Hematopoietic multipotent progenitor cell treated with erythropoietin and hydrocortisone succinate and interleukin-3 and kit ligand, for 15 days (in vitro differentiated cells): ENCODE measurements at places on chromosomes 1 and 21.

DNA sequence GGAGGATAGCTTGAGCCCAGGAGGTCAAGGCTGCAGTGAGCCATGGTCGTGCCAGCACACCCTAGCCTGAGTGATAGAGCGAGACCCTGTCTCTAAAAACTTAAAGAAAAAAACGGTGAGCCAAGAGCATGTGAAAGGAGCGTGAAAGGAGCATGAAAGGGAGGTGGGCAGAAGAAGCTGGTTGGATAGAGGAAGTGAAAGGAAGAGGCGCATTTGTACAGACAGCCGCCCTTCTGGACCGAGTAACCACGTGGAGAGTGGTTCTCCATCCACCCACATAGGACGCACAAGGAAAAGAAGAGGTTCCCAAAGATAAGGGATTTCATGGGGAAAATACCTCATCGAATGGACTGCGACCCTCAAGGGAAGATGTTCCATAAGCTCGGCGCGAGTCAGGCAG lies 60.4 kb upstream of the IFNAR2 start:
- no peak for DNase-seq

DNA sequence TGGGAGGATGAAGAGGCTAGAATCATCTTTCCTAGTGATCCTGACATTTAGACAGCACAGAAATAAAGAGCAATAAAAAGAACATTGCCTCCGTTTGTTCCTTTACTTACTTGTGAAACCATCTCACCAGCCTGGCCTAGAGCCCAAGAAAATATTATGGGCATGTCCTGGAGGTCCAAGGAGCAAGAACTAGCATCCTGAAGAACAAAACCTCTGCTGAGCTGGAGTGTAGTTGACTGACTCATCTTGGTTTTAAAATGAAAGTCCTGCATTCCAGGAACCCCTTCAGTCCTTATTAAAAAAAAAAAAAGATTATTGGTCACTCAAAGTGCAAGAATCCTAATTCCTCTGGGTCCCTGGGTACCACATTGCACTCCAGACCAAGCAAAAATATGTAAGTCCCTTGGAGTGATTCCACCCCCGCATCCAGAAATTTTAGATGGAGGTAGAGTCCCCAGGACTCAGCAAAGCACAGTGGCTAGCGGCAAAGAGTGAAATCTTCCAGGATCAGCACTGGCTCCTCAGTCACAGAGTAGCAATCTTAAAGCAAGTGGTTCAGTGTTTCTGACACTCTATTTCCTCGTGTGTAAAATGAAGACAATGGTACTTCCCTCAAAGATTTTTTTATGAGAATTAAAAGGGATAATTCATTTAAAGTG lies 7.0 kb downstream of the SMCP start:
- no peak for DNase-seq

GRCh38 chr1:230610589-230610988 lies 31.7 kb upstream of the COG2 start:
- no peak for DNase-seq

DNA sequence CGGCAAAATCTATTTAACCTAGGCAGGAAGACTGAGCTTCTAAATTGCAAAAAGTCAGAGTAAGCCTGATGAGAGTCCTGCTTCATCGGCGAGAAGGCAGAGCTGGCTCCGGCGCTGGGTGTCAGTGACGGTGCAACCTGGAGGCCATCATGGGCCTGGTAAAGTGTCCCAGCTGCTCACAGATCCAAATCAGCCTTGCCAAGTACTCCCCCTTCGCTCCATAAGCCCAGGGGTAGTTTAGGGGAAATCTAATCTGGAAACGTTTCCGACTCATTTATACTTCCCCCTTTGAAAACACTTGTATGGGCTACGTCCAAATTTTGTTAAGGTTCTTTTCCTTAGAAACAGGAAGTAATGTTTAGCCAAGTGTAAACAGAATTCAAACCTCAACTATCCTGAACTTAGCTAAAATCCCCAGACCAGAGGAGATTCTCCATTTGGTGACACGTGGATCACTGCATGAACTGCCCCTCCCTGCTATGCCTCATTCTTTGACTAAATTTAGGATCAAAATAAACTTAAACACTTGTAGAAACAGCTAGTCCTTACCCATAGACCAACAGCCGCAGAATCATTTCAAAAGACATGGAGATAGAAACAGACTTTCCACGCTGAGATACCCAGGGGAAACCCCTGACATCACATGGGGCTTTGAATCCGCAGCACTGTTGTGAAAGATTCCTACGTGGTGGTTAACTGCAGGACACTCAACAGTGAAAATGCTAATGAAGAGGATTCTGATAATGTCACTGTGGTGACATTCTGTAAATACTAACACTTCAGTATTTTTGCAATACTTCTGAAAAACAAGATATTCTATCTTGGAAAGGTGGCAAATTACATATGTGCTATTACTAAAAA lies 172.7 kb downstream of the TGFBR3 start:
- no peak for DNase-seq

- DNase-seq, result no peak
Measured at GRCh38 chr21:15472108-15473040, 257.4 kb upstream of the USP25 start.

DNA sequence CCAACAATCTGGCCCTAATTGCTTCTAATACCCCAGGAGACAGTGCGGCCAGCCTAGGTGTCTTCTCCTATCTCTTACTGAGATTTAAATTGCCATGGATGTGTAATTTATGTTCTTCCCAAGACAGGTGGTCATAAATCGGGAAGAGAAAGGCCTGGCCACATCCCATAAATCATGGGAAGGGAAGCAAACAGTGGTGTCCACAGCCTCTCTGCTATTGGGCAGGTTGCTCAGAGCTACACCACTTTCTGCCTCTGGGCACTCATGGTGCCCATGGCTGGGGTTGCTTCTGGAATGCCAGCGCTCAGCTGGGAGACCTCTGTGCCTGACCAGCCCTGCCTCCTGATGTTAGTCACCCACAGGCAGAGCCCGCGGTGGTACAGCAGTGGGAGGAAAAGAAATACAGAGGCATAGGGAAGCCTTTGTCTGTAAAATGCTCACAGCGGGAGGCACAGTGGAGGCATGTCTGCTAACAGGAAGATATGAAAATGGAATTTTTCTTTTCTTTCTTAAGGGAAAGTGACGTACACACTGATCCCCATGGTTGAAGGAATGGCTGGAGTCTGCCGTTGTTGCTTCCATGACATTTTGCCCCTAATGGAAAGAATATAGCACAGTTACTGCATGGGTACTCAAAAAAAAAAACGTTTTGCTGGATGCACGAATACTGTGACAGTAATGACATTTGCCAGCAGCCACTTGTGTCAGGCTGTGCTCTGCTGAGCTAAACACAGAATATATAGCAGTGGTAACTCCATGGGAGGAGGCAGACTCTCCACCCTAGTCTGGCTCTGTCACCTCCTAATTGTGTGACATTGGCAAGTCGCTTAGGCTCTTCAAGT lies 21.9 kb downstream of the MTARC1 start:
- no peak for DNase-seq

DNA sequence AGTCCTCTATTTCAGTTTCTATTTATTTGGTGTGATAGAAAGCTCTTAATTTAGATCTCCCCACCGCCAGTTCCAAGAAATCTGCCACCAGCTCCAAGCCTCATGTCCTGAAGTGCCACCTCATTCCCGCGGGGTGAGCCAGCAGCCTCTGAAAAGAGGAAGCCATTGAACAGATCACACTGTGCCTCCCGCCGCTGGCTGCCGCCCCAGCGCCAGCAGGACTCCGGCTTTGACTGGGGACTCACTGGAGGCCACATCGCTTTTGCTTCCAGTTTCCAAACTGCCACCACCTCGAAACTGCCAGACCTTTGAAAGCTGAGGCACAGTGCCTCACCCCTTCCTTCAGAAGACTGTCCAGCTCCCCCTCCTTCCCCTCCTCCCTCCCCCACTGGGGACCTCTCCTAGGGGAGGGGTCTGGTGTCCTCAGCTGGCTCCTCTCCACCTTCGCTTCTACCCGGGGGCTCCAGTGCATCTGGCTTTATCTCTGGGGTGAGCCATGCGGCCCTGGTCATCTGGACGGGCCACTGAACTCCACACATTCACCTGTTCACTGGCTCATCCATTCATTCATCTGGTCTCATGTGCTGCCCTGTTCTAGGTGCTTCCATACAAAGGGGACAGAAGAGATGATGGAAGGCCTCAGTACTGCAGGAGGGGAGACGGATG lies 58.9 kb downstream of the VPS26C start:
- DNase-seq, result no peak

GRCh38 chr21:15552914-15553494 lies 176.8 kb upstream of the USP25 start:
- no peak for DNase-seq

GRCh38 chr1:95021805-95022643 lies 50.7 kb downstream of the ALG14 start:
- DNase-seq, result no peak

GRCh38 chr1:19450811-19451515 lies 34.4 kb downstream of the CAPZB start:
- no peak for DNase-seq
